ENCODE measurements at places on chromosomes 12 and 14. TPM values are rescaled to one million over a fixed set of nuclear protein-coding genes. Genes with fewer than 3 reads are reported as not detected.

Gene SOAT2
- not detected for total RNA-seq

Gene CCT2
- total RNA-seq = 153 TPM

Gene EP400
- 5.1 TPM for total RNA-seq

Gene MYH6
- total RNA-seq = not detected

Gene MIP
- total RNA-seq = not detected

Gene DUSP16
- 5.0 TPM for total RNA-seq

Gene RFX4
- not detected for total RNA-seq

Gene IGFBP6
- total RNA-seq = 666 TPM

Gene TMEM132C
- not detected for total RNA-seq

Gene SERPINA10
- not detected for total RNA-seq

Gene AJUBA
- total RNA-seq = 47.3 TPM

Gene ARL6IP4
- total RNA-seq = 157 TPM

Gene DIO3
- total RNA-seq = under 0.01 TPM

Gene HIP1R
- total RNA-seq = 10.7 TPM

Gene NTN4
- total RNA-seq = 47.8 TPM

Gene CD163
- total RNA-seq = not detected

Gene NRL
- 0.28 TPM for total RNA-seq

Gene TMEM116
- total RNA-seq = 9.2 TPM

Gene GALNT6
- total RNA-seq = 1.4 TPM

Gene ADAMTS20
- total RNA-seq = under 0.01 TPM

Gene INHBC
- not detected for total RNA-seq

Gene ERBB3
- total RNA-seq = 0.28 TPM

Gene EGLN3
- 2.9 TPM for total RNA-seq

Gene KLHL33
- total RNA-seq = 0.18 TPM

Gene SDSL
- total RNA-seq = 17.5 TPM

Gene SERPINA1
- not detected for total RNA-seq

Gene ACADS
- 10.6 TPM for total RNA-seq

Gene LPAR5
- total RNA-seq = not detected

Gene ALX1
- 2.5 TPM for total RNA-seq

Gene NEUROD4
- not detected for total RNA-seq

Gene RHOJ
- 3.4 TPM for total RNA-seq

Gene IPO4
- 27.8 TPM for total RNA-seq
